ENCODE measurements at places on chromosomes 2 and 18.

DNA sequence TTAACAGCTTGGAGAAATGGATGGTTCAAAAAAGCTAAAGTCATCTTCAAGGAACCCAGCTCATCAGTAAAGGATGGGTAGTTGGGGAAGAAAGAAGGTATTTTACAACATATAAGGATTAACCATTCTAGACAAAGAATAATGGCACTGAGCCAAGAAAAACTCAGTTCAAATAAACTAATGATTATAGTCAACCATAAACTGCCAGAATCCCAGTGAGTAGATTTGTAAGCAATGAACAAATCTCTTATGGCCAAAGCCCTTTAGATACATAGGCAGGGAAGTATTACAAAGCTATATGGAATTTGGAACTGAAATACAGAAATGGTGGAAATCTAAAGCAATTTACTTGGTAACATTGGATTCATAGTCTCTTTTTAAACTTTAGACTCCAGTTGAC is 92.4 kb upstream of the ZFP36L2 start:
- no peak for DNase-seq

- no peak for DNase-seq
Observed at GRCh38 chr2:169775765-169776164, 22.9 kb upstream of the SSB start.

DNA sequence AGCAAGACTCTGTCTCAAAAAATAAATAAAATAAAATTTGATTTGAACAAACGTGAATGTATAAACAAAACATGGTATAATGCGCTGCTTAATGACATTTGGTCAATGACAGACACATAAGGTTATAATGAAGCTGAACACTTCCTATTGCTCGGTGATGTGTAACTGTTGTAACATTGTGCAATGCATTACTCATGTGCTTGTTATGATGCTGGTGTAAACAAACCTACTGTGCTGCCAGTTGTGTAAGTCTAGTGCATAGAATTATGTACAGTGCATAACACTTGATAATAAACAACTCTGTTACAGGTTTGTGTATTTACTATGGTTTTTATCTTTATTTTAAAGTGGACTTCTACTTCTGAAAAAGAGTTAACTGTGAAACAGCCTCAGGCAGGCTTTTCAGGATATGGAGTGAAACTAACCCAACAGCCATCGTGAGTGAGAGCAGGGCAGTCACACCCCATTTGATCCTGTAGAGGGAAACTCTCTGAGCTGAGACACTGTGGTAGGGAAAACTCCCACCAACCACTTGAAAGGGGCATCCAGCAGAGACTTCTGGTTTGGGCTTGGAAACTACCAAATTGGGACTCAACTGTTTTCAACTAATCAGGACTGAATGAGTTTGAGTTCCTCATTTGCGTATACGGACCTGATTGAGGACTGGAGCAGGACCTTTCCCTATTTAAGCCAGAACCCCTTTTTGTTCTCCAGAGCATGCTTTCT is 8.7 kb upstream of the RPRD1A start:
- DNase-seq = no peak

DNA sequence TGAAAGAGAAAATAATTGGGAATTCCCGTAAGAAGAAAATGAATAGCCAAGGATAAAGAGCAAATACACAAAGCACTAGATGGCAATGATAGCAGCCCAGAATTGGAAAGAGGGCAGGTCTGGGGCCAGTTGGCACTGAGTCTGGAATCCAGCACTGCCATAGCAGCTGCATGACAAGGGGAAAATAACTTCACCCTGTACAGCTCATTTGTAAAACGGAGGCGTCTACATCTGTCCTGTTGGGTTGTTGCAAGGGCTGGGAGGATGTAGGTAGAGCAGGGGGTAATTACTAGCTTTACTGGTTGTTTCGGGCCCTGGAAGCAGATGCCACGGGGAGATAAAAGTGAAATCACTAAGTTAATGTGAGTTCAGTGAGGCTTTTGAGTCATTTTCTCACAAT is 110.0 kb upstream of the RASGRP3 start:
- DNase-seq = no peak

DNA sequence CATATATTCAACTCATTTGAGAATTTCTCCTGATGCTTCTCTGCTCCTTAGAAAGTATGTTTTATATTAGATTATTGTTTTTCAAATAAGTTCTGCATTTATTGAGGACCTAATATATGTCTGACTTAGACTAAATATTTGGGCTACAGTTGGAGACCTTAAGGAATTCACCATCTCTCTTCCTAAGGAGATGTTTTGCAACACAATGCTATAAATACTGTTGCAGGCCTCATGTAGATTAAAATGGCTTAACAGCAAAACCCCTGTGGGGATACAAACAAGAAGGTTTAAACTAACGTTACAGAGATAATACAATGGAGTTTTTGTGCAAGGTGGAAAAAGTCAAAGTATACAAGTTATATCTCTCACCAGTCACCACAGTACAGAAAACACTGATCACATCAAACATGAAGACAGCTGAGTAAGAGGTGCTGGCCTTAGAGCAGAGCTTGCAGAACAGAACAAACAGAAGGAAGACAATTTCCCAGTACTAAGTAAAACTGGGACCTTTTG is 20.1 kb upstream of the BMPR2 start:
- DNase-seq = no peak

- DNase-seq = no peak
Observed at GRCh38 chr2:127843677-127844076, 14.3 kb downstream of the POLR2D start.

- DNase-seq = no peak
Observed at GRCh38 chr2:225993430-225993829, 593.9 kb downstream of the NYAP2 start.

- no peak for DNase-seq
Observed at GRCh38 chr2:152335726-152336118, 748 bp downstream of the FMNL2 start.

DNA sequence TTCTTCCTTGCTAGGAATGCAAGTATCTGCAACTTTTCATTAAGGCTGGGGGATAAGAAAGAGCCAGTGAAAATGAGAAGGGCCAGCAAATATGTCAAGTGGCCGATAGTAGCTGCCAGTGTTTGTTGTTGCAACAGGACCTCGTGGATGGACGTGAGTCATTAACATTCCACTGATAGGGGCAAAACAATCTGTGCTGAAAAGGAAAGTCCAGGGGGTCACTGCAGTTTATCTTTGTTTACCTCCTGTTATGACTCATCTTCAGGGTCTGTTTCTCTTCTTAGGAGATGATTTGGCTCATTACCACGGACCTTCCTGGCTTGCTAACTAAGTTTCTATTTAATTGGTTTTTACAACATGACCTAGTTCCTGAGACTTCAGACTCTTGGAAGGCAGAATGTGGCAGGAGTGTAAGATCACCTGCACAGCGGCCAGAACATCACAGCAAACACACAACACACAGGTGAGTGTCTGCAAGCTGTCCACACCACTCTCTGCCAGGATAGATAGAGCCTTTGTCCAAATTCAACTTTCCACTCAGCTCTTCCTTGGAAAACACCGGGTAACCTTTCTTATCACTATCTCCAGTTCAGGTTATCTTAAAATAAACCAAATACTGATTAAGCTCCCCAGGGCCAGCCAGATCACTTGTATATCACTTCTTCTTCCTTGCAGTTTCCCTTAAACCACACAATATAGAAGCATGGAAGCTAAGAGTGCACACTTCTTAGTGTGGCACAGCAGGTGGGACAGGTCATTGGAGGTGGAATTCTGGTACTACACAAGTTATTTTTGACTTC is 157.5 kb upstream of the LMAN1 start:
- DNase-seq = no peak

- no peak for DNase-seq
Observed at GRCh38 chr2:227000123-227000522, 163.9 kb downstream of the COL4A4 start.

GRCh38 chr2:43950383-43951008 is 45.3 kb downstream of the LRPPRC start:
- no peak for DNase-seq

All from stimulated activated CD8-positive, alpha-beta memory T cell treated with anti-CD3 and anti-CD28 coated beads, Interleukin-4, amount 100 ng/mL, for 4 hours (primary cell).